ENCODE measurements at places on chromosomes 1 and 21. TPM values are rescaled to one million over a fixed set of nuclear protein-coding genes. Genes with fewer than 3 reads are reported as not detected.

DNA sequence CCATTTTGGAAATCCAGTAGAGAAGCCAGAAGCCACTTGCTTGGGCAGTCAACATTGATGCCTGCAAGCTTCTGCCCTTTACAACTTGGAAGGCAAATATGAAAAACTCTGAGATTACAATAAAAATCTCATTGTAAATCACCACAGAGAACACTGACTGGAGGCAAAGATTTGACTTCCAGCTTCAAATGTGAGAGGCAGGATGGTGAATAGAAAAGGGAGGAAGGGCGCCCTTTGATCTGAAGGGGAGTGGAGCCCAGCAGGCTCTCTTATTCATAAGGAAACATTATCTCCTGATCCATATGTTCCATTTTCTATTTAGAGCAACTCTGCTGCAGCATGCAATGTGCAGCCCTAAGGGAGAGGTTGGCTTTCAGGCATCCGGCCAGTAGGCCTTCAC, 348.3 kb downstream of the AJAP1 start:
- no peak for DNase-seq

- DNase-seq: no peak
Measured at GRCh38 chr1:247386687-247387086, 29.3 kb upstream of the NLRP3 start.

DNA sequence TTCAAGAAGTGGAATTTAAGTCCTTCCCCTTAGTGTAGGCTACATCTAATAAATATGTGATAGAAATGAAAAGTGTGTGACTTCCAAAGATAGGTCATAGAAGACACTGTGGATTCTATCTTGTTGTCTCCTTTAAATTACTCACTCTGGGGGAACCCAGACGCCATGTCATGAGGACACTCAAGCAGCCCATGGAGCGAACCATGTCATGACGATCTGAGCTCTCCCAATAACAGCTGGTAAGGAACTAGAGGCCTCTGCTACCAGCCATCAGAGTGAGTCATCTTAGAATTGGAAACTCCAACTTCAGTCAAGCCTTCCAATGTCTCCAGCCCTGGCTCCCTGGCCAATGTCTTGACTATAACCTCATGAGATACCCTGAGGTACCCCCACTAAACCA, 6.3 kb downstream of the COA7 start:
- no peak for DNase-seq

DNA sequence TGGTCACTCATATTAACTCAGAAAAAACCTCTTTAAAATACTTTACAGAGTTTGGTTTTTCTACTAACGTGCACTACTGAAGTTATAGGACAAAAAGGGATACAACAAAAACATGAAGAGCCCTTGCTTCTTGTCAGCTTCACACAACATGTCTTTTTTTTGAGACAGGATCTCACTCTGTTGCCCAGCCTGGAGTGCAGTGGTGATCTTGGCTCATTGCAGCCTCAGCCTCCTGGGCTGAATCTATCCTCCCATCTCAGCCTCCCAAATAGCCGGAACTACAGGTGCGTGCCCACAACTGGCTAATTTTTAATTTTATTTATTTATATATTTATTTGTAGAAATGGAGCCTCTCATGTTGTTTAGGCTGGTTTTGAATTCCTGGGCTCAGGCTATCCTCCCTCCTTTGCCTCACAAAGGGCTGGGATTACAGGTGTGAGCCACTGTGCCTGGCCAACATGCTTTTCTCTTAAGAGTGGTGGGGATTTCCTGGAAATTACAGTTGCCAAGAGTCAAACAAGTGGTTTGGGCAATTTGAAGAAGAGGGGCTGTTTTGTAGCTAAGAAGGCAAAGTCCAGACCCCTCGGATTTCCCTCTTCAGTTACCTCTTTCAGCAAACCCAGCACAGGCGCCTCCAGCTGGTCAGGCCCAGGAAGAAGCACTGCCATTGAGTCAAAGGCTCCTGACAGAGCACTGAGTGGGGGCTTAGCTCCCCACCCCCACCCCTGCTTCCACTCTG, 6.4 kb upstream of the SMPDL3B start:
- no peak for DNase-seq

DNA sequence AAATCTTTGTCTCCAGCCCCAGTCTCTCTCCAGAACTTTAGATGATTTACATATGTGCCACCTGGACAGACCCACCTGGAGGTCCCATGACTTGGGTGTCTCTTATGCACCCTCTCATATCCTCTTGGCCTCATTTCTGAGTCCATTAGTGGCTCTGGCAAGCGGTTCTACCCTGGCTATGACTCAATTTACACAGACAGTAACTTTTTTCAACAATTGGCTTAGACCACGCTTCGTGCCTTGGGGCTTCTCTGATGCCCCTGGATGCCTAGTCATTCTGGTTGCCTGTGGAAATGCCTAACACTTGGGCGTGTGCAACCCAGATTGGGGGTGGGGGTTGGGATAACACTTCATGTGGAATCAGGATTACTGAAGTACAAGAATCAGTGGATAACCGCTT, 57.1 kb upstream of the GADD45A start:
- no peak for DNase-seq

- no peak for DNase-seq
Measured at GRCh38 chr1:111474106-111474505, 322 bp downstream of the C1orf162 start.

DNA sequence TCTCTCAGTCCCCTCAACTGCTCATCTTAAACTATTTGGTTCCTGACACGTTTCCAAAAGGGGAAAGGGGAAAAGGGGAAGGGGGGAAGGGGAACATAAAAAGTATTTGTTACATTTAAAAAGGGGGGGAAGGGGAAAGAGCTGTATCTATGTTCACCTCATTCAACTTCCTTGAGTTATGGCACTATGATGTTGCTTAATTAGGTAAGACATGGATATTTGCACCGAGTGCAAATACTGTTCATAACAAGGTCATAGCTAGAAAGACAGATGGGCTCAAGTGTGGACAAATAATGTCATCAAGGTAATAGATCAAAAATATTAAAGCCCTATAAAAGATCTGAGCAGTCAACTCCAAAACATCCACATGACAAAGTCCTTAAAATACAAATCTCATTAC, 26.0 kb downstream of the GPBP1L1 start:
- DNase-seq: no peak

DNA sequence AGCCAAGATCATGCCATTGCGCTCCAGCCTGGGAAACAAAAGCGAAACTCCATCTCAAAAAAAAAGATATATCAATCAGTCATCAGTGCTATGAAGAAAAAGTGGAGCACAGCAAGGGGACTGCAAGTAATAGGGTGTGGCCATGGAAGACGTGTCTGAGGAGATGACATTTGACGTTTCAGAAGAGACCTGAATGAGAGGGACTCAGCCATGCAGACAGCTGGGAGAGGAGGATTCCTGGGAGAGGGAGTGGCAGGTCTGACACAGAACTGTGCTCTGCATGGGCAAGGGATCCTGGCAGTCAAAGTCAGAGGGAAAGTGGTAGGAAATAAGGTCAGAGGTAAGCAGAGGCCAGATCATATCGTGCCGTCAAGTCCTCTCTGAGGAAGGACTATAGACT, 3.3 kb downstream of the LAX1 start:
- DNase-seq: no peak

DNA sequence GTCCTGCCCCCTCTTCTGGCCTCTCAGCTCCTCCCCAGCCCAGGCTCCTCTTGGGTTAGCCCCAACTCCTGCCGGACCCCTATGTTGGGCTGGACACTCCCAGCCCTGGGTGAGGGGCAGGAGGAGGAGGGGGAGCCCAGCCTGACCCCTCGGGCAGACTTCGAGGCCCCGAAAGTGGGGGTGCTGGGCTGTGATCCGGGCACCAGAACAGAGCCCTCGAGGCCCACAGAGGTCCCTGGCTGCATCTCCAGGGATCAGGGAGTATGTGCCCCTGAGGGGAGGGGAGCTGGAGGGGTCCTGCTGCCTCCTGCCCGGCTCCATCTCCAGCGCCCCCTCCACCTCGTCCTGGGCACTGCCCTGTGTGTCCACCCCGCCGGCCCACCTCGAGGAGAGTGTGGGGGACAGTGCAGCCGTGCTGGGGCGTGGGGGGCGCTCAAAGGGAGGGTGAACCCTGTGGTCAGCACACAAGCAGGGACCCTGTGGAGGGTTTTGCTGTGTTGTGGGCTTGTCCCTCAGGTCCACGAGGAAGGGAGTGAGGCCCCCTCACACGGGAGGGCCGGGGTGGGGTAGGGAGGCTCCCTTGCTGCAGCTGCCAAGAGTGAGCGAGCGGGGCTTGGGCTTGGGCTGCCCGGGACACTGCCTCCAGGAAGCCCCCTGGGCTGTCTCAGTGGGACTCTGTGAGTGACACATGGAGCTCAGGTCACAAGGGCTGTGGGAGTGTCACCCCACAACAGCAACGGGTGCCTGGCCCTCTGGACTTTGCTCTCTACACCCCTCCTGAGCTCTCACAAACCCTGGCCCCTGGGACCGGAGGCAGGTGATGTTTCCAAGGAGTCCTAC, 54.4 kb downstream of the COL18A1 start:
- peak; percentile 22 for DNase-seq

Gene LYPD8
- not detected for total RNA-seq

Gene SYNJ1
- total RNA-seq: 11.4 TPM

Gene TEX38
- total RNA-seq: not detected

Gene TLCD4
- 59.6 TPM for total RNA-seq

Measured in left ventricle myocardium superior (tissue), 1 donor.